Memory B cell (primary cell): ENCODE measurements at places on chromosomes 11 and 22.

- H3K27me3 ChIP-seq: peaks cover 10% of the 10 kb centered on the region
- no peak overlapping the region for H3K4me3 ChIP-seq
- no peaks in the 10 kb centered on the region for H3K36me3 ChIP-seq
- H3K4me1 ChIP-seq: no peaks in the 10 kb centered on the region
- DNase-seq: no peak
- no peak overlapping the region for H3K27ac ChIP-seq
Observed at GRCh38 chr22:20600137-20600673, 92.8 kb downstream of the MED15 start.

DNA sequence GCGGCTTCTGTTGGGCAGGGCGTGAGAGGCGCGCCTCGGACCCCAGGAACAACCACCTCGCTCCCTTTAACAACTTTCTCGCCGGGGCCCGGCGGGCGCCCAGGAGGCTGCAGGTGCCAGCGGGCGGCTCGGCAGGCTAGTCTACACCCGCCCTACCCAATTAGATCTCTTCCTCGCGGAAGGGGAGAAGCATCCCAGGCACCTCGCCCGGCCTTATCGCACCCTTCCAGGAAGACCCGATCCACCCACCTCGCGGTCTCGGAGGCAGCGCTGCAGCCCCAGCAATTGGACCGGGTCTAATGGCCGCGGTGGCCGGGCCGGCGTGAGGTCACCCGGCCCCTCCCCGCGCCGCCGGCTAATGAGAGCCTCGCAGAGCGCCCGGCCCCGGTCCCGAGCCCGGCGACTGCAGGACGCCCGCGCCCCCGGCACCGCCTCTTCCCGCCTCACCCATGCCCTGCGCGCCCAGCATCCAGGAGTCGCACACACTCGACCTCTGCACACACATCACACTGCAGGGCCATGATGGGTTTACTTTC, at the start of gene PLAAT3:
PLAAT3 (minus strand) TSS at position 298 of the 536 bp plus-strand sequence. CDS start 419 bp downstream, outside the sequence.
- H3K4me1 ChIP-seq: peaks cover 14% of the 10 kb centered on the region
- H3K27ac ChIP-seq: peak within 1 kb of the TSS; percentile 86
- peak; percentile 31 for DNase-seq
- no peaks in the 10 kb centered on the region for H3K27me3 ChIP-seq
- peak within 1 kb of the TSS; percentile 86 for H3K4me3 ChIP-seq
- H3K36me3 ChIP-seq: no peaks in the 10 kb centered on the region

- peaks cover 33% of the 10 kb centered on the region for H3K4me1 ChIP-seq
- H3K4me3 ChIP-seq: peak overlapping the region; percentile 43
- no peaks in the 10 kb centered on the region for H3K27me3 ChIP-seq
- peak overlapping the region; percentile 77 for H3K27ac ChIP-seq
Observed at GRCh38 chr11:66087148-66087908, 17.3 kb downstream of the PACS1 start.

- H3K27me3 ChIP-seq: peaks cover 11% of the 10 kb centered on the region
- H3K27ac ChIP-seq: no peak overlapping the region
- DNase-seq: no peak
- no peak overlapping the region for H3K4me3 ChIP-seq
Observed at GRCh38 chr22:38193580-38193979, 8.2 kb upstream of the MAFF start.

- H3K27ac ChIP-seq: no peak overlapping the region
- H3K36me3 ChIP-seq: peaks cover 2% of the 10 kb centered on the region
- H3K4me1 ChIP-seq: no peaks in the 10 kb centered on the region
- H3K27me3 ChIP-seq: peaks cover 15% of the 10 kb centered on the region
- no peak for DNase-seq
- H3K4me3 ChIP-seq: no peak overlapping the region
Observed at GRCh38 chr22:26983311-26983710, 325.9 kb downstream of the MIAT start.

DNA sequence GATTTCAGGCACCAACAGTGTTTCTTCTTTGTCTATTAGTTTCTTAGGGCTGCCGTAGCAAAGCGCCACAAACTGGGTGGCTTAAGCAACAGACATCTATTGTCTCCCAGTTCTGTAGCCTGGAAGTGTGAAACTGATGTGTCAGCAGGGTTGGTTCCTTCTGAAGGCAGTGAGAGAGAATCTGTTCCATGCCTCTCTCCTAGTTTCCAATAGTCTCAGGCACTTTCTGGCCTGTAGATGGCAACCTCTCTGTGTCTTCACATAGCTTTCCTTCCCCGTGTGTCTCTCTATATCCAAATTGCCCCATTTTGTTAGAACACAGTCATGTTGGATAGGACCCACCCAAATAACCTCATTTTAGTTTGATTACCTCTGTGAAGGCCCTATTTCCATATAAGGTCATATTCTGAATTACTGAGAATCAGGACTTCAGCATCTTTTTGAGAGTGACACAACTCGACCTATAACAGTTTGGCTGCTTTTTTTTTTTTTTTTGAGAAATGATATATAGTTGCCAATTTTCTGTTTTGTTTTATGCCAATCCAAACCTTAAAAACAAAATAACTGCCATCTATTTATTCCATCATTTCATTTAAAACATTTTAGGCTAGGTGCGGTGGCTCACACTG, 108.2 kb downstream of the SLC36A4 start:
- no peaks in the 10 kb centered on the region for H3K4me1 ChIP-seq
- H3K27ac ChIP-seq: no peak overlapping the region
- no peaks in the 10 kb centered on the region for H3K36me3 ChIP-seq
- H3K27me3 ChIP-seq: no peaks in the 10 kb centered on the region

DNA sequence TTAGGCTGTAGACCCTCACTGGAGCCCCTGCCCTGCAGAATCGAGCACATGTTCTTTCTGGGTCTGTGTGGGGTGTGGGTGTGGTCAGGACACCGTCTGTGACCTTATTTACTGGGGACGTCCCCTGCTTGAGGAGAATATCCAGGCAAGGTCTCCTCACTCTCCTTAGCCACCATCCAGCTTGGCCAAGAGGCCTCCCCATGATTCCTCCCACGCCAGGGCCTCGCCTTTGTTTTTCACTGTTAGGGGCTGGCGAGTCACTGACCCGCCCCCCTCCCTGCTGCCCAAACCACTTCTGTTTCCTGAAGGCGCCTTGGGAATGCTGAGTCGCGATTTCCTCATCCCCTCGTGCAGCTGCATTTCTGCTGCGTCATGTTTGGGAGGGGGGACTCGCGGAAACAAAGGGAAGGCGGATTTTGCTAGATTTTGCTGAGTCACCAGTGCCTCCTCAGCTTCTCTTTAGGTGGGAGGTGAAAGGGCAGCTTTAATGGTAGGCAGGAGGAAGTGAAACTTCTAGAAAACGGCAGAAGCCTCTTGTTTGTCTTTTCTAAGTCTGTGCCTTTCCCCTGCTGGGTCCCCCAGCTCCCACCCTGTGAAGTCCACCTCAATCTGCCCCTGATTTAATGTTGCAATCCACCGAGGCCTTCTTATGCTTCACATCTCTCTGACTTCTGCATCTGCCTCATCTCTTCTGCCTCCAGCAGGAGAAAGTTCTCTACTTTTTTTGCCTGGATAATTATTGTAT, 4.0 kb upstream of the HMOX1 start:
- H3K36me3 ChIP-seq: no peaks in the 10 kb centered on the region
- H3K4me1 ChIP-seq: peaks cover 35% of the 10 kb centered on the region
- no peaks in the 10 kb centered on the region for H3K27me3 ChIP-seq
- H3K27ac ChIP-seq: peak overlapping the region; percentile 89
- H3K4me3 ChIP-seq: peak overlapping the region; percentile 30
- peak; percentile 25 for DNase-seq

- H3K27me3 ChIP-seq: peaks cover 15% of the 10 kb centered on the region
- H3K27ac ChIP-seq: no peak overlapping the region
- DNase-seq: no peak
- no peak overlapping the region for H3K4me3 ChIP-seq
Observed at GRCh38 chr11:1556278-1556902, 15.7 kb downstream of the DUSP8 start.

DNA sequence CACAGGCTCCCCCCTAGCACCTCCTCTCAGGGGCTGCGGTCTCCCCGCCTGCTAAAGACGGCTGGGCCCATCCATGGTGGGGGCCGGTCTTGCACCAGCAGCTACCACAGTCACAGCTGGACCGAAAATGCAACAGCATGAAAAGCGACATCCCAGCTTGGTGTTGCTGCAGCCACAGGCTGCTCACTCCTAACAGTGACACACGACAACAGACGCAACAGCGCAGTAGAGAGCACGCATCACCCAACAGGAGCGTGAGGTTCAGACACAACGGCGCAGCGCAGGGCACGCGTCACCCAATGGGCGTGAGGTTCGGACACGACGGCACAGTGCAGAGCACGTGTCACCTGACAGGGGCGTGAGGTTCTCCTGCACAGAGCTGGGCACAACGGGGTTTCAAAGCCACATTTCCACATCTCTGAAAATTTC, 24.1 kb downstream of the TOLLIP start:
- no peaks in the 10 kb centered on the region for H3K27me3 ChIP-seq
- H3K4me1 ChIP-seq: no peaks in the 10 kb centered on the region
- peaks cover 15% of the 10 kb centered on the region for H3K36me3 ChIP-seq

GRCh38 chr22:43182726-43183125, 4.2 kb downstream of the TTLL12 start:
- DNase-seq: no peak
- H3K27ac ChIP-seq: no peak overlapping the region

DNA sequence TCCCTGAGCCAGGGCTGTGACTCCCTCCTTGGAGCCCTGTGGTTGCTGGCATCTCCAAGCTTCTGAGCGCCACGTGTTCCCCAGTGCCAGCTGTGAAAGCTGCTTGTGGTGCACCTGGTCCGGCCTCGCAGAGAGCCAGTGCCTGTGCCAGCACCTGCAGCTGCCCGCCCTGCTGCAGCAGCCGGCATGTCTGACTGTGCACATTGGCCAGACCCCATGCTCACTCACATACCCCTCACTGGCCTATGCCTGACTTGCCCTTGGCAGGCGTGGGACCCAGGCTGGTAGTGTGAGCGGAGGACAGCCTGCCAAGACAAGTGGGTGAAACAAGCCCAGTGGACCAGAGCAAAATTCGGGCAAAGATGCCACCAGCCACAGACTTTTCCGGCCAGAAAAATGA, 9.8 kb downstream of the MRPL48 start:
- H3K4me1 ChIP-seq: peaks cover 11% of the 10 kb centered on the region
- no peak overlapping the region for H3K27ac ChIP-seq
- DNase-seq: no peak

GRCh38 chr11:83819931-83820549, 533.9 kb upstream of the CCDC90B start:
- H3K27ac ChIP-seq: no peak overlapping the region
- DNase-seq: no peak
- peaks cover 2% of the 10 kb centered on the region for H3K4me1 ChIP-seq
- H3K36me3 ChIP-seq: no peaks in the 10 kb centered on the region
- H3K4me3 ChIP-seq: no peak overlapping the region
- H3K27me3 ChIP-seq: peaks cover 4% of the 10 kb centered on the region

- H3K4me1 ChIP-seq: peaks cover 3% of the 10 kb centered on the region
- DNase-seq: no peak
- no peaks in the 10 kb centered on the region for H3K36me3 ChIP-seq
- H3K27me3 ChIP-seq: no peaks in the 10 kb centered on the region
- H3K27ac ChIP-seq: no peak overlapping the region
Observed at GRCh38 chr11:14388352-14388751, 29.4 kb upstream of the RRAS2 start.

DNA sequence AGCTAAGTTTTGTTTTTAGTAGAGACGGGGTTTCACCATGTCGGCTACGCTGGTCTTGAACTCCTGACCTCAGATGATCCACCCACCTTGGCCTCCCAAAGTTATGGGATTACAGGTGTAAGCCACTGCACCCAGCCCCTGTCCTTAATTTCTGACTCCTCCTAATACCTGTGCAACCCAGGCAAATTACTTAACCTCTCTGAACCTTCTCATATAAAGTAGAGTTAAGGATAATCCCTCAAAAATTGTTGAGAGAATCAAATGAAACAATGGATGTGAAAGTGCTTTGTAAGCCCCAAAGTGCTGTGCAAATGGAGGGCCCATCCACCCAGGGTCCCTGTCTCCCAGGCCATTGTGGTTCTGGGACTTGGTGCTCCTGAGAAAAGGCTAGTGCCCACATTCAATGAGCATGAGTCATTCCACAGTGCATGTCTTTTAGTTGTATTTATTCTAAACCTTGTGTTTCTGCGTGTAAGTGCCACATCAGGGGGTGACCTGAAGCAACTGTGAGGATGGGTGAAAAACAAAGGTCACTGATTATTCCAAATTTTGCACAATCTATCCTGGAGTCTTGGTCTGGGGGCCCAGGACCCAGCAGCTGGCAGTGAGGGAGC, 61.4 kb upstream of the PTPRJ start:
- peak overlapping the region; percentile 56 for H3K4me3 ChIP-seq
- no peaks in the 10 kb centered on the region for H3K27me3 ChIP-seq
- H3K36me3 ChIP-seq: no peaks in the 10 kb centered on the region
- H3K27ac ChIP-seq: peak overlapping the region; percentile 99
- H3K4me1 ChIP-seq: peaks cover 61% of the 10 kb centered on the region

- peaks cover 8% of the 10 kb centered on the region for H3K4me1 ChIP-seq
- peaks cover 37% of the 10 kb centered on the region for H3K36me3 ChIP-seq
- no peak overlapping the region for H3K4me3 ChIP-seq
- no peaks in the 10 kb centered on the region for H3K27me3 ChIP-seq
Observed at GRCh38 chr11:74633406-74634393, 41.3 kb downstream of the POLD3 start.

- H3K27ac ChIP-seq: no peak overlapping the region
- H3K4me1 ChIP-seq: no peaks in the 10 kb centered on the region
- H3K36me3 ChIP-seq: no peaks in the 10 kb centered on the region
- H3K4me3 ChIP-seq: no peak overlapping the region
- DNase-seq: no peak
Observed at GRCh38 chr11:16792426-16792825, 54.0 kb downstream of the C11orf58 start.

DNA sequence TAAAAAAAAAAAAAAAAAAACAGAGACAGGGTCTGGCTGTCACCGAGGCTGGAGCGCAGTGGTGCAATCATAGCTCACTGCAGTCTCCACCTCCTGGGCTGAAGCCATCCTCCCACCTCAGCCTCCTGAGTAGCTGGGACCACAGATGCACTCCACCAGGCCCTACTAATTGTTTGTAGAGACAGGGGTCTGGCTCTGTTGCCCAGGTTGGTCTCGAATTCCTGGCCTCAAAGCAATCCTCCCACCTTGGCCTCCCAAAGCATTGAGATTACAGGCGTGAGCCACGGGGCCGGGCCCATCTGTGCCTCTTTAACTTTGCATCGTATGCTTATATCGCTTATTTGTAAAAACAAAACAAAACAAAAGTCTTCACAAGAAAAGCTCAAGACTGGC, 3.1 kb downstream of the CPT1A start:
- no peak for DNase-seq
- peak overlapping the region; percentile 88 for H3K4me3 ChIP-seq
- no peaks in the 10 kb centered on the region for H3K36me3 ChIP-seq
- H3K27ac ChIP-seq: peak overlapping the region; percentile 83
- peaks cover 21% of the 10 kb centered on the region for H3K4me1 ChIP-seq

DNA sequence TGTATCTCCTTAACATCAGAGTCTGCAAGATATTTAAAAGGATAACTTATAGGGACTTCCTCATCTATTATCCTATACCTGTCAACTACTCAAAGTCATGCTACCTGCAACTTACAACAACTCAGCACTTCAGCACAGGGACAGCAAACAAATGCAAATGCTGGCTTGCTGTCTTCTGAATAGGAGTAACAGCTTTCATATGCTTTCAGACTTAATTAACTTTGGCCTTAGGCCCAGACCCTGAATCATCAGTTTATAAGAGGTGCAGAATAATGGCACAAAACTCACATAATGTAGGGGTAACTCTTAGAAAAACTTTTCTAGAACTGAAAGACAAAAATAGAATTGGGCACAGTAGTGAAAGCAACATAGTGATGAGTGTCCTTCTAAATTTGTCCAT, 953.4 kb downstream of the DLG2 start:
- peaks cover 9% of the 10 kb centered on the region for H3K27me3 ChIP-seq
- no peak for DNase-seq
- no peak overlapping the region for H3K4me3 ChIP-seq

- no peak overlapping the region for H3K4me3 ChIP-seq
- no peak for DNase-seq
- H3K4me1 ChIP-seq: peaks cover 22% of the 10 kb centered on the region
- no peaks in the 10 kb centered on the region for H3K27me3 ChIP-seq
- H3K36me3 ChIP-seq: no peaks in the 10 kb centered on the region
- peak overlapping the region; percentile 99 for H3K27ac ChIP-seq
Observed at GRCh38 chr11:35014346-35014745, 97.9 kb downstream of the PDHX start.
